Inflammatory macrophage (primary cell): ENCODE measurements at places on chromosomes 7 and 10.

- no peak for DNase-seq
These were observed 22.2 kb upstream of the NRBF2 start for GRCh38 chr10:63110940-63111339.

DNA sequence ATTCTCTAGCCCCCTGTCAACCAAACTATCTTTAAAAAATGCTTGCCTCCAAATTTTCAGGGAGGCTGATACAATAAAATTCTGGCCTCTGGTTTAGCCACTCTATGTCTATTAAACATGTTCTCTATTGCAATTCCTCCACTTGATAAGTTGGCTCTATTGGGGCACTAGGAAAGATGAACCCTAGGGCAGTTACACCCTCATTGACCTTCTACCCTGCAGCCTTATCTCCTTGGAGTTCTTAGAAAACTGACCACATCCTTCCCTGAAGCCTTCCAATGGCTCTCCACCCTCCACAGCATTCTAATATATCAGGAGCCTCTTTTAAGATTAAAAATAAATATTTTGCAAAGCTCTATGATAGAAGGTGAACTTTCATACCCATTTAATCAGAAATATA lies 30.6 kb downstream of the SVOPL start:
- DNase-seq: no peak

DNA sequence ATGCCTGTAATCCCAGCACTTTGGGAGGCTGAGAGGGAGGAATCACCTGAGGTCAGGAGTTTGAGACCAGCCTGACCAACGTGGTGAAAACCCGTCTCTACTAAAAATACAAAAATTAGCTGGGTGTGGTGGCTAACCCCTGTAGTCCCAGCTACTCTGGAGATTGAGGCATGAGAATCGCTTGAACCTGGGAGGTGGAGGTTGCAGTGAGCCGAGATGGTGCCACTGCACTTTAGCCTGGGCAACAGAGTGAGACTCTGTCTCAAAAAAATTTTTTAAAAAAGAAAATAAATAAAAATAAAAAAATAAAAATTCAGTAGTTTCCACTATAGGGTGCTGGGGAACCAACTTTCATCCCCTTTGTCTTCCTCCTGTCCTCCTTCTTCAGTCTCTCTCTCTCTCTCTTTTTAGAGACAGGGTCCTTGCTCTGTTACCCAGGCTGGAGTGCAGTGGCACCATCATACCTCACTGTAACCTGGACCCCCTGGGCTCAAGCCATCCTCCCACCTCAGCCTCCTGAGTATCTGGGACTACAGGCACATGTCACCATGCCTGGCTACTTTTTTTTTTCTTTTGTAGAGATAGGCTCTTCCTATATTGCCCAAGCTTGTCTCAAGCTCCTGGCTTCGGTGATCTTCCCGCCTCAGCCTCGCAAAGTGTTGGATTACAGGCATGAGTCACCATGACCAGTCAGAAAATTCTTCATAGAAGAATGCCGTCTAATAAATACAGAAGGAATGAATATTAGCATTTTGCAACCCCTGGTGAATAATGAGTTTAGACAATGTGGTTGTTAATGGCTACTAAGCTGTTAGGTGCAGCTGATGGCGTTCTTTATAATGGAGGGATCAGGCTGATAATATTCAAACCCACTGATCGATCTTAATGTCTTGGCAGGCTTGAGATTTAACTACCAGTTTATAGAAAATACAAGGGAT lies 20.6 kb downstream of the RBM20 start:
- DNase-seq: peak; percentile 36

- no peak for DNase-seq
These were observed 20.7 kb downstream of the NRAP start for GRCh38 chr10:113643183-113643582.

DNA sequence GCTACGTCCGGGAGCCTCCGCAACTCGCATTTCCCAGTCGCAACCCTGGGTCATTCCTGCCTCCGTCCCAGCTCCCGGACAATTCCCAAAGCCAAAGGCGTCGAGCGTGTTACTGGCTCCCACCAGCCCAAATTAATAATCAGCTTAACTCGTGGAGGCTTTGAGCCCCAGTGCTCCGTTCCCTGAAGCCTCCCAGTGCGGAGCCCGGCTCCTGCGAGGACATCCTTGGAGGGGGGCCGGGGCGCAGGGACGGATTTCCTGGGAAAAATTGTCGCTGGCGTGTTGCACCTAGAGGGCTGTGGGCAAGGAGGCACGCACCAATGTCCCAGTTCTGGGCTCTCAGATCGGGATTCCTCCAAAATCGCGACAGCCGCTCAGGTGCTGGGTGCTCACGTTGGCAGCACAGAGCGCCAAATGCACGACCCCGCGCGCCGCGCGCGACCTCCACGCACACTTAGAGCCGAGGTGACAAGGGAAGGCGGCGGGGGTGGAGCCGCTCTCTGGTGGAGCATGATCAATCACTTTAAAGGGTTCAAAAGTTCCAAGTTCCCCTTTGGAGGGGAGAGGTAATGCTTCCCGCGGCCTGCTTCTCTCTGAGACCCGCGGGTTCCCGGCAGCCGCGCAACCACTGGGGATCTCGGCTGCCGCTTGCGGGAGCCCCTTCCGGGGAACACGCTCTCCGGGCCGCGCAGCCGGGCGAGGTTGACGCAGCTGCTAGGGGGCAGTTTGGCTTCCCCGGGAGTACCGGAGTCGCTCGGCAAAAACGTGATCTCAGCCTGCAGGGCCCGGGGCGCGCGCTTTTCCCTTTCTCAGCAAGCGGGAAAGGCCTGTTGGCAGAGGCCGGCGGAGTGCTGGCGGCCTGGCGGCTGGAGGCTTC lies 25.5 kb downstream of the SKIDA1 start:
- DNase-seq: no peak

- DNase-seq: no peak
These were observed 211.1 kb downstream of the MGMT start for GRCh38 chr10:129678186-129678585.

DNA sequence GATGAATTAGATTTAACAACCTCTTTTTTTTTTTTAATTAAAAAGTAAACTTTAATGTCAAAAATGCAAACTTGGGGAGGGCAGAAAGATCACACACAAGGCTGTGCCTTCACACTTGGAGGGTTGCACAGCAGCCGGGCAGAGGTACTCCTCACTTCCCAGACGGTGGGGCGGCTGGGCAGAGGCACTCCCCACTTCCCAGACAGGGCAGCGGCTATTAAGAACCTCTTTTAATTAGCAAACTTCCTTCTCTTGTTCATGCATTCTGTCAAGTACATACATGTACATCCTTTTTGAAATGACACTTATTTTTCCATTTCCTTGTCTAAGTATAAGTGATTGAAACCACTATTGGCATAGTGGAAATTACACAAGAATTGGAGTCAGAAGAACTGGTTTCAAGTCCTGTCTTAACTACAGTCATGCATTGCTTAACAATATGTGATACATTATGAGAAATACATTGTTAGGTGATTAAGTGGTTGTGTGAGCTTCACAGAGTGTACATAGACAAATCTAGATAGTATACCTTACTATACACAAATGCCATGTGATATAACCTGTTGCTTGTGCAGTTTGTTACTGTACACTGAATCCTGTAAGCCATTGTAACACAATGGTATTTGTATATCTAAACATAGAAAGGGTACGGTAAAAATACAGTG lies 26.5 kb downstream of the BTRC start:
- no peak for DNase-seq
